ENCODE measurements at places on chromosomes 12 and 14. TPM values are rescaled to one million over a fixed set of nuclear protein-coding genes. Genes with fewer than 3 reads are reported as not detected.

DNA sequence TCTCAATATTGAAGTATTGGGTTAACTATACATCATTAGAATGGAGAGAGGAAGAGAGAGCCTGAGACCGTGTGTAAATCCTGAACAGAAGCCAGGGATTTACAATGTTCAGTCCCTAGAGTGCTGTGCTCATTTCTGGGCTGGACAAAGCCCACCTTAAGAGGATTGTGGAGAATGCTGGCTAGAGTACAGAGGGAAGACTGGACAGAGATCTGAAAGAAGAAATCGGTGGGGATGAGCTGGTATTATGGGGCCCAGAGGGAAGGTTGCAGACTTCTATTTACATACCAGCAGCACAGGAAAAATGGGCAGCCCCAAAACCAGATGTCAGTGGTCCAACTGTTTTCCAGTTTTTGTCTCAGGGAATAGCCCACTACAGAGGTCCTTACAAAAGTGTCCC is 42.3 kb downstream of the RTN1 start:
- DNase-seq = no peak

- no peak for DNase-seq
Observed at GRCh38 chr12:108248011-108248410, 91.1 kb downstream of the CMKLR1 start.

DNA sequence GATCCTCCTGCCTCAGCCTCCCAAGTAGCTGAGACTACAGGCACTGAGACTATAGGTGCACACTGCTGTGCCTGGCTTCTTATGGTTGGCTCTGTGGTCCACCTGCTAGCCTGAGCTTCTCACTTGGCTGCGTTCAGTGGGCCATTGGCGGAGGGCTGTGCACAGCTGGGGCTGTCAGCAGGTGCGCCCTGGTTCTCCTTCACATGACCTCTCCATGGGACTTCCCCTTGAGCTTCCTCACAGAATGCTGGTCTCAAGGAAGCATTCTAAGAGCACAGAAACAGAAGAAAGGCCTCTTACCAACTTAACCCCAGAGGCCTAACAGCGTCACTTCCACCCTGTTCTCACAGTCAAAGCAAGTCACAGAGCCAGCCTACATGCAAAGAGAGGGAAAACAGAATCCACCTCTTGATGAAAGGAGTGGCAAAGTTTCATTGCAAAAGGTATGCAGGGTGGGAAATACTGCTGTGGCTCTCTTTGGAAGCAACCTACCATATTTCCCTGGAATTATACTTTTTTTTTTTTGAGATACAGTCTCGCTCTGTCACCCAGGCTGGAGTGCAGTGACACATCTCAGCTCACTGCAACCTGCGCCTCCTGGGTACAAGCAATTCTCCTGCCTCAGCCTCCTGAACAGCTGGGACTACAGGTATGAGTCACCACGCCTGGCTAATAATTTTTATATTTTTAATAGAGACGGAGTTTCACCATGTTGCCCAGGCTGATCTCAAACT is 9.3 kb downstream of the RILPL2 start:
- no peak for DNase-seq

- no peak for DNase-seq
Observed at GRCh38 chr14:89625731-89626232, 208.7 kb upstream of the FOXN3 start.

DNA sequence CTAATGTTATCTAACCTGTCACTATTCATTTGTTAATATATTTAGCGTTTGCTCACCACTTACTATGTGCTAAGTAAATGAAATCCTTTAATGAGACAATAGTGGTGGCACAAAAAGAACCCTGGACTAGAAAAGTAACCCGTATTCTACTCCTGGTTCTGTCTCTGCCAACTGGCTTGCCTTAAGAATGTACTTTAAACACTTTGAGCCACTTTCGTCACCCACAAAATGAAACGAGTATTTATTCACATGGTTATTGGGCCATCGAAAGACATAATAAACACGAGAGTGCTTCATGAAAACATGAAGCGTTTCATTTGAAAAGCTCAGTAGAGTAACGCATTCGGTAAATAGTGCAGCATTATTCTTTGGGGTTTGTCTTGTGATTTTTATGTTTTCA is 254.7 kb downstream of the EGLN3 start:
- no peak for DNase-seq

- DNase-seq = no peak
Observed at GRCh38 chr12:108484431-108484830, 30.6 kb upstream of the FICD start.

The FBLN5 gene
- 56.8 TPM for total RNA-seq

The CCDC197 gene
- not detected for total RNA-seq

DNA sequence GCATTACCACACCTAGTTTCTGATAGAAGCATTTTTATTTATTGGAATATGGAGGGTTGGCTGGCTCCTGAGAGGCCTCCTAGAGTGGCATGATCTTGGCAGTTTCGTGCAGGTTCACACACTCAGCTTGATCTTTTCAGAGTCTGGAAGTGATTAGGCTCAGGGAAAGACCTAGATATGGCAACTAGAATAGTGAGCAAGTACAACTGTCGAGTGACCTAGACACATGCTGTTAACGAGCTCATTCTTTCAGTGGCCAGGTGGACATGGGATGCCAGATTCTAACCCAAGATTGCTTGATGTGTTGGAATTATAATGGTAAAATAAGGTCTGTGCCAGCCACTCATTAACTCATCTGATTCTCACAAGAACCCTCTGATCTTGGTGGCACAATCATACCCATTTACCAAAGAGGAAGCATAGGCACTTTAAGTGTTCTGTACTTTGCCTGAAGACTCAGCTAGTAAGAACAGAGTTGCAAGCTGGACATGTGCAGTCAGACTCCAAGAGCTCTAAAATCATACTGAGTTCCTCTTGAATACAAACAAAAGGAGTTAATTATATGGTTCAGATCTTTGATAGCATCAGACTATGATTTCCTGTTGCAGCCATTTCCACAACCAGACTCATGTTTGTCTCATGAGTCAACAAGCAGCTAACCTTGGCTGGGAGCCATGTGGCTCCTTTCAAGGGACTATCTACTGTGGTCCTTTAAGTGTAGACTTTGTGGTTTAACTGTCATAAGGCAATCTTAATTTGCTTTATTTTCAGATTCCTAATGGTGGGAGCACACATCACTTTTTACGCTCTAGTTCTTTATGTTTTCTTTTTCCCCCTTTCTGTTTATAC is 144.2 kb downstream of the PLEKHA5 start:
- DNase-seq = peak; percentile 96

GRCh38 chr12:116861320-116861719 is 19.9 kb downstream of the HRK start:
- DNase-seq = peak; percentile 65

DNA sequence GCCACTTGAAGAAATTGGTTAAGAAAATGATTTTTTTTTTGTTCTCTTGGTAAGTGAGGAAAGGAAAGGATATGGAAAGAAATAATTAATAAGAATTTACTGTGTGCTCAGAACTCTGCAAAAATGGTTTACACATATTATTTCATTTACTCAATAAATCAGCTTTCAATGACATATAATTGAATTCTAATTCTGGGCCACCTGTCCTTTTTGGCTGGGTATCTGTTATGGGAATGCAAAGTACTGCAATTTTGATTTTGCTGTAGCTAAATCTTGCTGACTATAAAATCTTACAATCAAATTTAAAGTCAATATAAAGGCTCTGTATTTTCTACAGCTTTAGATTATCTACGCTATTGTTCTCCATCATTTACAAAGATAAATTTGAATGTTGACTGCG is 147.1 kb downstream of the GRIP1 start:
- no peak for DNase-seq

GRCh38 chr12:75361408-75361807 is 26.9 kb downstream of the GLIPR1L1 start:
- DNase-seq = no peak

GRCh38 chr14:71824816-71825215 is 107.4 kb upstream of the RGS6 start:
- no peak for DNase-seq

GRCh38 chr14:58575956-58576355 is 61.8 kb upstream of the DACT1 start:
- no peak for DNase-seq

The CAPZA3 gene
- total RNA-seq = not detected

The TAS2R7 gene
- total RNA-seq = not detected

DNA sequence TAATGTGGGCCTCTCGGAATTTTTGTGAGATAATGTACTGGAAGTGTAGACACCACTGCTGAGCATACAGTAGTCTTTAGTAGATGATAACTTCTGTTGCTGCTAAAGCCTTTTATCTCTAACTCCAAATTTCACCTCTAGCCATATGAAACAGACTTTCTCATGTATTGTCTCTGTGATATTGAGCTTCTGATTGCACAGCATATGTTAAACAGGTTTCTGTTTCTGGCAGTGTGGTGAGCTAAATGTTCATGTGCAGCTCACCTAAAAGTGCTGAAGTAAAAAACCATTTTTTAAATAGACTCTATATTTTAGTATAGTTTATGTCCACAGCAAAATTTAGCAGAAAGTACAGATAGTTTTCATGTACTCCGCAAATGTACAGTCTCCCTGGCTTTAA is 89.3 kb upstream of the ALX1 start:
- no peak for DNase-seq

- DNase-seq = peak; percentile 48
Observed at GRCh38 chr14:37443461-37443860, 151.6 kb downstream of the FOXA1 start.

DNA sequence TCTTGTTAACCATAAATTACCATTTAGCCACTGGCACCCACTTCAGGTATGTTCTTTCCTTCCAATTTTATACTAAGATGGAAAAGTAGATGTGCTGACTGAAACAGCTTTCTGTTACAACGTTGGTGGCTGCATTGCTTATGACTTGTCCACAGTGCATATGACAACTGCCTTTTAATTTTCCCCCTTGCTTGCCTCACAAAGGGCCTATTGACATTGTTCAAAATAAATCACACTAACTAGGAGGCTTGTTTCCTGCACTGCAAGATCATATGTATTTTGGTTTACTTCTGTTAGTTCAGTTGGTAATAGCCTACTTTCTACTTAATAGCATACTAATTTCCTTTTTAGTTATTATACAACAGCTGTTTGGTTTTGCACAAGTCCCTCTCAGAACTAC is 55.4 kb downstream of the SCAF11 start:
- DNase-seq = no peak

The SLC39A5 gene
- total RNA-seq = not detected

GRCh38 chr12:46372544-46373300 is at the start of gene SLC38A2:
TSS of gene SLC38A2 (minus strand) at chr12:46372773. CDS start at chr12:46371293, 1,480 bp downstream.
- DNase-seq = peak; percentile 92

The KRT3 gene
- total RNA-seq = not detected

DNA sequence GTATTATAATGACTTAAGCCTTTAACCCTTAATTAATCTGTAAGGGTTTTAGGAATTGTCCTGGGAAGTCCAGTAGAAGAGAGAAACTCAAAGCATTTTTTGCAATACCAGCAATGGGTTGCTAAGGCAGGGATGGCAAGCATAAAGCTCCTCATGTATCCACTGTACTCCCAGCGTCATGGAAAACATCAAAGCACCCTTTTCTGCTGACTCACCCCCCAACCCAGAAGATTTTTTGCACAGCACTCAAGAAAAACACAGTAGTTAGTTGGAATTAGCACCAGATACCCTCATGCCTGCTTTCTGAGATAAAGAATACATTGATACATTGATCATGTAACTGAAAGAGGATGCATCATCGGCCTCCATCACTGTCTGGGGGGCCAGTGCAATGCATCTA is 199.1 kb upstream of the CNOT2 start:
- DNase-seq = peak; percentile 36

GRCh38 chr12:105469211-105469610 is 138.7 kb downstream of the C12orf75 start:
- no peak for DNase-seq
